ENCODE measurements at places on chromosomes 5 and 9. TPM values are rescaled to one million over a fixed set of nuclear protein-coding genes. Genes with fewer than 3 reads are reported as not detected.

GRCh38 chr9:74412236-74412979 is 84.7 kb upstream of the RORB start:
- DNase-seq = no peak

GRCh38 chr5:150436141-150436680 is 13.3 kb downstream of the RPS14 start:
- peak; percentile 60 for DNase-seq

Gene SMIM3
- polyA plus RNA-seq = 12.8 TPM

Gene STPG3
- polyA plus RNA-seq = not detected

Gene CATSPER3
- polyA plus RNA-seq = 0.12 TPM
